ENCODE measurements at places on chromosomes 5 and 9.

GRCh38 chr5:58411372-58411771 is 48.5 kb downstream of the PLK2 start:
- DNase-seq = no peak

- DNase-seq = peak; percentile 76
Observed at GRCh38 chr5:76547242-76547890, 75.8 kb downstream of the F2RL2 start.

DNA sequence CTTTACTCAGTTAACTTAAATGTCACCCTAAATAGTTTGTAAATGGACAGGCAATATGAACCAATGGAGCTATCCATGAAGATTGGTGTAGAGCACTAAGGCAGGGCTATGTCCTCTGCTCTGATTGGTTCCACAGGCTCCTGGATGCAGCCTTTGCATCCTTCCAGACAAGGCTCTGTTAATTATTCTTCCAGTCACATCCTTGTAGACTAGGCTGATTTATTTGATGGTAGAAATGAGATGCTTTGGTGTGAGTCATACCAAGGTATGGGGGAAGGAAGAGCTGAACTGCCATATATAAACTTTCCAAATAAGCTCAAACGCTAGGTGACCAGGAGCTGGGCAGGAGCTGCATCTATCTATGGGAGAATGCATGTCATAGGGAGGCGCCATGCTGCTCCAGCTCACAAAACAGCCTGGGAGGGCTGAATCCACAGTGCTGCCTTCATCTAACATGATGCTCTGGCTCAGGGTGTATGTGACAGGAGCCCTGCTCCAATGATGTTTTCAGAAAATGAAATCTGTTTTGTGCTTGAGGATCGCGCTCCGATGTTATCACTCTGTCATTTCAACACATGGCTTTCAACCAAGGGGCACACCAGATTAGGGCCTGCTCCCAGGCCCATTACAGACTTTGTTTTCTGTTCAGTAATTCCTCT is 818.0 kb upstream of the ZNF608 start:
- no peak for DNase-seq

- no peak for DNase-seq
Observed at GRCh38 chr9:91720313-91720712, 229.7 kb downstream of the ROR2 start.

GRCh38 chr9:18692962-18693361 is 219.0 kb downstream of the ADAMTSL1 start:
- no peak for DNase-seq

GRCh38 chr5:63152871-63153270 is 574.3 kb downstream of the LRRC70 start:
- DNase-seq = no peak

DNA sequence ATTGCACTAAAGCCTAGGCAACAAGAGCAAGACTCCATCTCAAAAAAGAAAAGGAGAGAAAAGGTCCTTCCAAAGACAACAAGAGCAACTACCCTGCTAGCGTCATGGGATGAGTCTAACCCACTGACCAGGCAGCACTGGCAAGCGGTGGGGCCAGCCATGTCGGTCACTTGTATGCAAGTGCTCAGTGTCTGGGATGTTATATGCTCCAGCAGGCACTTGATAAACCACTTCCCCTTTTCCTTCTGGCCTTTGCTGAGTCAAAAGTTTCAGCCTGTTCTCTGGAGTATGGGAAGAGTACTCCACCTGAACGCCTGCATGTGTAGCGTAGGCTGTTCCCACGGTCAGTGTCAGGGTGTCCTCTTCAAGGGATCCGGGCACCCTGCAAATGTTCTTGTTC is 9.2 kb upstream of the MXD3 start:
- peak; percentile 78 for DNase-seq
